ENCODE measurements at places on chromosomes 13 and 19. TPM values are rescaled to one million over a fixed set of nuclear protein-coding genes. Genes with fewer than 3 reads are reported as not detected.

DNA sequence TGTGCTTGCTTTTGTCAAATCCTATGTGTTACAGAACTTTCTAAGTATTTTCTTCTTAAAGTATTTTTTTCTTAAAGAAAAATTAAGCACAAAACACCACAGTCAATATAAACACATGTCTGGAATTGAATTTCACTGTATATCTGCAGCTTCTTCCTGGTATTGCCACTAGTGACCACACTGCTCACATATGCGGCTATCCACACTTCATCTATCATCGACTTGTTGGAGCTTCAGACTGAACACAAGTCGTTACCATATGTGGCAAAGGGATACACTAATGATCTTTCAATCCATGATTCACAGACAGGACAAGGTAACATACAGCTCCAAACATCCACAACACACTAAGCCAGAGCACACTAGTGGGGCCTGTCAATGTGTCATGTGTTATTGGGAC, 498.4 kb upstream of the ARGLU1 start:
- no peak for DNase-seq
- no peaks in the 10 kb centered on the region for H3K4me1 ChIP-seq
- no peak overlapping the region for H3K27ac ChIP-seq

- H3K27me3 ChIP-seq, result no peaks in the 10 kb centered on the region
- no peaks in the 10 kb centered on the region for H3K4me1 ChIP-seq
- H3K36me3 ChIP-seq, result no peaks in the 10 kb centered on the region
- H3K27ac ChIP-seq, result no peak overlapping the region
- DNase-seq, result no peak
Measured at GRCh38 chr19:31882709-31883108, 462.7 kb upstream of the ZNF507 start.

GRCh38 chr19:29851769-29852521, 40.2 kb downstream of the CCNE1 start:
- no peaks in the 10 kb centered on the region for H3K36me3 ChIP-seq
- no peak overlapping the region for H3K4me3 ChIP-seq
- H3K4me1 ChIP-seq, result peaks cover 4% of the 10 kb centered on the region
- H3K27ac ChIP-seq, result no peak overlapping the region
- no peaks in the 10 kb centered on the region for H3K27me3 ChIP-seq

- DNase-seq, result no peak
- peaks cover 5% of the 10 kb centered on the region for H3K4me1 ChIP-seq
- no peaks in the 10 kb centered on the region for H3K27me3 ChIP-seq
- H3K36me3 ChIP-seq, result no peaks in the 10 kb centered on the region
- H3K4me3 ChIP-seq, result no peak overlapping the region
- H3K27ac ChIP-seq, result no peak overlapping the region
Measured at GRCh38 chr13:24261566-24261965, 47.8 kb upstream of the C1QTNF9 start.

DNA sequence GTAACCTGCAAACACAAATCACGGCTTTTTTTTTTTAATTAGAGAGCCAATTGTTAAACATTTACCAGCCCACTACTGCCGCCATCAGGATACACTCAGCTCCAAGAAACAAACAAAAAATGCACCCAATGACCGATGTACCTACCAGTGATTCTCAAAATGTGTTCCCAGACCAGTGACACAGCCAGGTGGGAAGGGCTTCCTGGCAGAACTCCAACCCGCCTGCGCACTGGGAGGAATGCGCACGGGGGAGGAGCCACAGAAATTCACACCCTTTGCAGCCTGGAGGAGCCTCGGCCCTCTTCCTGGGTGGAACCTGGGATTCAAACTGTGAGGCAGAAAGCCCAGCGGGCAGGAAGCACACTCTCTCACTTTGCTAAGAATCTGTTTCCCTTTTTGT, 255.9 kb downstream of the TBC1D4 start:
- no peak for DNase-seq
- no peaks in the 10 kb centered on the region for H3K4me1 ChIP-seq
- no peak overlapping the region for H3K27ac ChIP-seq
- H3K36me3 ChIP-seq, result no peaks in the 10 kb centered on the region
- H3K27me3 ChIP-seq, result no peaks in the 10 kb centered on the region

GRCh38 chr19:10686193-10686592, 15.0 kb upstream of the QTRT1 start:
- H3K27ac ChIP-seq, result no peak overlapping the region
- no peak overlapping the region for H3K4me3 ChIP-seq
- DNase-seq, result no peak

- no peaks in the 10 kb centered on the region for H3K4me1 ChIP-seq
- no peaks in the 10 kb centered on the region for H3K27me3 ChIP-seq
- no peak overlapping the region for H3K27ac ChIP-seq
- DNase-seq, result no peak
Measured at GRCh38 chr13:100275746-100276145, 186.9 kb downstream of the PCCA start.

- no peak for DNase-seq
- peaks cover 15% of the 10 kb centered on the region for H3K4me1 ChIP-seq
- H3K4me3 ChIP-seq, result peak overlapping the region; percentile 50
- peak overlapping the region; percentile 97 for H3K27ac ChIP-seq
Measured at GRCh38 chr19:43596842-43597461, 557 bp downstream of the ZNF576 start.

- H3K27ac ChIP-seq, result peak overlapping the region; percentile 34
- DNase-seq, result no peak
- no peaks in the 10 kb centered on the region for H3K27me3 ChIP-seq
- H3K4me1 ChIP-seq, result peaks cover 26% of the 10 kb centered on the region
Measured at GRCh38 chr19:47056411-47056810, 8.0 kb upstream of the TMEM160 start.

- no peaks in the 10 kb centered on the region for H3K4me1 ChIP-seq
- no peaks in the 10 kb centered on the region for H3K27me3 ChIP-seq
- no peak for DNase-seq
- no peak overlapping the region for H3K4me3 ChIP-seq
- no peak overlapping the region for H3K27ac ChIP-seq
Measured at GRCh38 chr13:73773168-73773549, 361.0 kb downstream of the KLF12 start.

GRCh38 chr19:35419805-35420204, 28.3 kb upstream of the FFAR2 start:
- H3K27ac ChIP-seq, result peak overlapping the region; percentile 81
- DNase-seq, result no peak
- peaks cover 4% of the 10 kb centered on the region for H3K4me1 ChIP-seq
- H3K27me3 ChIP-seq, result peaks cover 6% of the 10 kb centered on the region
- H3K36me3 ChIP-seq, result no peaks in the 10 kb centered on the region

GRCh38 chr13:111549464-111549863, 229.0 kb downstream of the TEX29 start:
- H3K4me1 ChIP-seq, result no peaks in the 10 kb centered on the region
- H3K4me3 ChIP-seq, result no peak overlapping the region
- no peaks in the 10 kb centered on the region for H3K36me3 ChIP-seq
- H3K27me3 ChIP-seq, result peaks cover 18% of the 10 kb centered on the region
- H3K27ac ChIP-seq, result no peak overlapping the region

DNA sequence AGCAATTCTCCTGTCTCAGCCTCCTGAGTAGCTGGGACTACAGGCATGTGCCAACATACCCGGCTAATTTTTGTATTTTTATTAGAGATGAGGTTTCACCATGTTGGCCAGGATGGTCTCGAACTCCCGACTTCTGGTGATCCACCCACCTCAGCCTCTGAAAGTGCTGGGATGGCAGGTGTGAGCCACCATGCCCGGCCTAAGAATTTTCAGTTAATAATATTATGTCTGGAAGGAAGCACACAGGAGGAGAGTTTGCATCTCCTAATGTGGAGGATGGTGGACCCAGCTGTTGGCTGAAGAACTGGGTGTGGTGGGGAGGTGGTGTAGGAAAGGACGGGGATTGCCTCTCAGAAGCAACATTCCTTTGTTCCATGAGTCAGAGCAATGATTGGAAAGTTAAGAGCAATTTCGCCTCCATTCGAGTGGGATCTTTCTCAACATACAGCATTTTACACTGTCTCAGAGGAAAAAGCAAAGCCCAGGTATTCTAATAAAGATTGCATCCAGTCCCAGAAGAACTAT, 11.9 kb downstream of the PDCD2L start:
- H3K4me3 ChIP-seq, result no peak overlapping the region
- no peaks in the 10 kb centered on the region for H3K36me3 ChIP-seq
- no peaks in the 10 kb centered on the region for H3K27me3 ChIP-seq
- H3K4me1 ChIP-seq, result no peaks in the 10 kb centered on the region

DNA sequence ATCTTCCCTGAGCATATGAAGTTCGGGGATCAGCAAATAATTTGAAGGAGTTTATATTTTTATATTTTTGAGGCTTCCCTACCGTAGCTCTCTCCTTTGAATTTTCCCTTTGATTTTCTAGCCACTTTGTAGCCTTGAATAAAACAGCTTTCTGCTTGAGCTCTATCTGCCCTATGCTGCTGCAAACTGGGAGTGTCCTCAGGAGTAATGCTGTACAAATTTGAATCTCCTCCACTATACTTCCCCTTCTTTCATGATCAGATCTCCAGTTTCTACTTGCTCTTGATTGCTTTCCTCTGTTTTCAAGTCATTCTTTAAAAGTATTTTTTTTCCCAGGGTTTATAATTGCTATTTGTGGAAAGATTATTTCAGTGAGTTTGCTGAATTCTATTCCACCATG, 14.6 kb downstream of the PDS5B start:
- no peak overlapping the region for H3K27ac ChIP-seq
- H3K36me3 ChIP-seq, result no peaks in the 10 kb centered on the region
- H3K27me3 ChIP-seq, result no peaks in the 10 kb centered on the region
- H3K4me3 ChIP-seq, result no peak overlapping the region

- H3K36me3 ChIP-seq, result no peaks in the 10 kb centered on the region
- DNase-seq, result no peak
- H3K27ac ChIP-seq, result no peak overlapping the region
- no peaks in the 10 kb centered on the region for H3K27me3 ChIP-seq
Measured at GRCh38 chr13:63367522-63368198, 1952.0 kb upstream of the PCDH20 start.

DNA sequence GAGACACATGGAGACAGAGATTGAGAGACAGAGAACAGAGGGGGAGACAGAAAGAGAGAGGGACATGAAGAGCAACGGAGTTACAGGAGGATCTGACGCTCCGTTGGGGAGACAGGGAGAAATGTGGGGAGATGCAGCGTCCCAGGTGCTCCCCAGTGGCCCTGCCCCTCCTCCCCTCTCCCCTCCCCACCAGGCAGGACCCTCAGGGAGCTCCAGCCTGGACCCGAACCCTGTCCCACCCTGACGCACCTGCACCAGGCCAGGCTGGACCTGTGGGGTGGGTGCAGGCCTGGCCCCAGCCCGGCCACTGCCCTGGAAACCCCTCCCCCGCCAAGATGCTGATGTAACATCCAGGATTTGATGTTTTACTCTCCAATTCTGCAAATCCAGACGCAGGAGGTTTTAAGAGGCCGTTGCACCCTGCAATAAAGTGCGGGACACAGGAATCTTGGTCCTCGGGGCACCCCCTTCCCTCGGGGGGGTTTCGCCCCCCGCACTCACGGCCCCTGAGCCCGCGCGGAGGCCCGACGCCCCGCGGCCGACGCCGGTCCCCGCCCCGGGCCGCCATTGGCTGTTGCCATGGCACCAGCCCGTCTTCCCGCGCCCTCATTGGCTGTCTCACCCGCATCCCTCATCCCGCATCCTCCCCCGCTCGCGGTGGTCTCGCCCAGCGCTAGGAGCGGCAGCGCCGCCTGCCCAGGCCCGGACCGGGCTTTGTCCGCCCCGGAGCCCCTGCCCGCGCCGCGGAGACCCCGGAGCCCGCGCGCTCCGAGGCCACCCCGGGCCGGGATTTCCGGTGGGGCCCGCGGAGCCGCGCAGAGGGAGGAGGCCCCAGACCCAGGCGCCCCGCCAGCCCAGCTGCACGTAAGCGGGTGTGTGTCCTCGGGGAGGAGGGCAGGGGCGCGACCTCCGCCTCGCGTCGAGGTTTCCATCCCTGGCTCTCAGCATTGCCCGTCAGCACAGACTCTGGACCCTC, at the start of gene APC2:
APC2 (plus strand) TSS at position 655 of the 976 bp plus-strand sequence. CDS start 2,881 bp downstream, outside the sequence.
- H3K4me3 ChIP-seq, result no peak within 1 kb of the TSS
- H3K27ac ChIP-seq, result no peak within 1 kb of the TSS
- H3K4me1 ChIP-seq, result peaks cover 9% of the 10 kb centered on the region
- peak; percentile 49 for DNase-seq
- H3K36me3 ChIP-seq, result no peaks in the 10 kb centered on the region

DNA sequence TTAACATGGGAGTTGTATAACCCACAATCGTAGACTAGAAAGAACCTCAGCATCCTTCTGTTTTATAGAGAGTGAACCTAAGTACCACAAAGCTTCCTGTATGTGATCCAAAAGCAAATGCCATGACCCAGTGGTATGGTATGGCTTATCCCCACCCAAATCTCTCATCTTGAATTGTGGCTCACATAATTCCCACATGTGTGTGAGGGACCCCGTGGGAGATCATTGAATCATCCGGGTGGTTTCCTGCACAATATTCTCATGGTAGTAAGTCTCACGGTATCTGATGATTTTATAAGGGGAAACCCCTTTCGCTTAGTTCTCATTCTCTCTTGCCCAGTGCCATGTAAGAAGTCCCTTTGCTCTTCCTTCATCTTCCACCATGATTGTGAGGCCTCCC, 587.9 kb downstream of the LMO7 start:
- H3K36me3 ChIP-seq, result no peaks in the 10 kb centered on the region
- DNase-seq, result no peak
- no peaks in the 10 kb centered on the region for H3K4me1 ChIP-seq

- H3K4me3 ChIP-seq, result peak overlapping the region; percentile 3
- no peaks in the 10 kb centered on the region for H3K27me3 ChIP-seq
- no peaks in the 10 kb centered on the region for H3K36me3 ChIP-seq
- H3K4me1 ChIP-seq, result peaks cover 45% of the 10 kb centered on the region
- H3K27ac ChIP-seq, result peak overlapping the region; percentile 83
Measured at GRCh38 chr13:50512474-50513299, 330.8 kb downstream of the DLEU7 start.

DNA sequence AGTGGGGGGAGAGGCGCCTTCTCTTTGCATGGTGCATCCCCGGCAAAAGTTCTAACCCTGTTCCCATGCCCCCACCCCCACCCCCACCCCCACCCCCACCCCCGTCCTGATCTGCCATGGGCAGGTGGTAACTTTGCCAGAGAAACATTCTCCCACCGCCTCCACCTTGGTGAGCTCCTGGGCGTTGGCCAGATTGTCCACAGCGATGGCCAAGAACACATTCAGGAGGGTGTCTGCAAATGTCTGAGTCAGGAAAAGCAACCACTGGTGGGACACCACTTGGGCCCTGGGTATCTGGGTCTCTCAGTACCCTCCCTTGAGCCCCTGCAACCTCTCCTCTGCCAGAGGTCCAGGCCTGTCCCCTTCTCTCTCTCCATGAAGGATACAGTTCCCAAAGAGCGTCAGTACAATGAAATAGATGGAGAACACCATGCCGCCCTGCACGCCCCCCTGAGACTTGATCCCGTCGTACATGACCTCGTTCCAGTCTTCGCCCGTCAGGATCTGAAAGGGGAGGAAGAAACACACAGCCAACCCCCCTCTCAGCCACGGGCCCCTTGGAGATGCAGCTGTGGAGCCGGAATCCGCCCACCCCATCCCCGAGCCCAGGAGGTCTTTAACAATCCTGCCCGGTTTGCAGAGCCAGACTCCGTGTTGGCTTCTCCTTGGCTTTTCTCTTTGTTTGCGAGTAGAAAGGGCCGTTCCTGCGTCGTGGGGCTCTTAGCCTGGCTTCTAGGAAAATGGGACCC, 153.3 kb downstream of the IER2 start:
- H3K36me3 ChIP-seq, result no peaks in the 10 kb centered on the region
- H3K27ac ChIP-seq, result no peak overlapping the region
- no peak for DNase-seq
- H3K4me3 ChIP-seq, result no peak overlapping the region
- no peaks in the 10 kb centered on the region for H3K27me3 ChIP-seq

GATAD2A gene
- 35.7 TPM for total RNA-seq

PGLYRP1 gene
- total RNA-seq, result not detected

CHST8 gene
- total RNA-seq, result 0.36 TPM

ZNF723 gene
- not detected for total RNA-seq

PSG6 gene
- not detected for total RNA-seq

KLK8 gene
- 0.87 TPM for total RNA-seq

CATSPERD gene
- not detected for total RNA-seq

ZNF419 gene
- total RNA-seq, result 9.4 TPM

KASH5 gene
- not detected for total RNA-seq

ACTMAP gene
- 3.8 TPM for total RNA-seq
